Fibroblast of the conjunctiva (primary cell): ENCODE measurements at places on chromosomes 6 and 20.

- no peak for DNase-seq
Observed at GRCh38 chr6:42690151-42690702, 32.2 kb downstream of the PRPH2 start.

DNA sequence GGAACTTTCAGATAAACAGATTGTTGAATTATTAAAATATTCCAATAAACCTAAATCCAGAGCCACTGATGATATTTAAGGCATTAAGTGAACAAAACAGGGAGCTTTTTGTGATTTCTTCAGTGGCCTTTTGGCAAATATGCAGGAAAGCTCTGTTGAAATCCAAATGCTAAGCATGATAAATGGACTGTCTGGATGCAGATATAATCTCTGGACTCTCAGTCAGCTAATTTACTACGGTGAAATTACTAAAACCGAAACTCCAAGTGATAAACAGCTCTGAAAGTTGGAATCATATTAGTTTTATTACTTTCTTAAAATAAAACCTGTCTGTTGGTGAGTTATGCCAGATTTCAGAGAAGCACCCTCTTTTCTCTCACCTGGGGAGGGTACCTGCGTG, 120.3 kb downstream of the IMPG1 start:
- DNase-seq: no peak

GRCh38 chr6:161548713-161549296, 274.9 kb upstream of the AGPAT4 start:
- DNase-seq: no peak

- no peak for DNase-seq
Observed at GRCh38 chr6:141260627-141261015, 872.1 kb upstream of the GJE1 start.

DNA sequence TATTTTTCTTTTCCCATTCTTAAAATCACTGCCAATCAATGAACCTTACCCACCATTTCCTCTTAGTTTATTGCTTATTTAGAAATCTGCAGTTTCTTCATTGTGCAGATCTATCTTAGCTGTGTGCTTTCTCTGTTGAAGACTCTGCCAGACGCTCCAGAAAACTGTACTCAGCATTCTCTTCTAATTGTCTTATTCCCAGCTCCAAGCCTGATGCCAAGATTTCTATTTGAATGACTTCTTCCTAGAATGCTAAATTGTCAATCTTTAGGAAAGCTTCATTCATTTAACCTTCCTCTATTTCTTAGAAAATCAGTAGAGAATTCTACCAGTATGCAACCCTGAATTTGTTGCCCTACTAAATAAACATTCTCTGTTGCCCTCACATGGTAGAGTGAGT, 308.9 kb downstream of the KHDRBS2 start:
- no peak for DNase-seq

- DNase-seq: no peak
Observed at GRCh38 chr20:41078329-41078728, 49.7 kb downstream of the TOP1 start.
